ENCODE measurements at places on chromosomes 3 and 15.

GRCh38 chr15:33284336-33284735 is 26.4 kb upstream of the RYR3 start:
- no peak for DNase-seq

- DNase-seq = no peak
Observed at GRCh38 chr15:90817117-90818057, 51.0 kb upstream of the FURIN start.

- no peak for DNase-seq
Observed at GRCh38 chr3:106789276-106789675, 588.0 kb upstream of the CCDC54 start.

DNA sequence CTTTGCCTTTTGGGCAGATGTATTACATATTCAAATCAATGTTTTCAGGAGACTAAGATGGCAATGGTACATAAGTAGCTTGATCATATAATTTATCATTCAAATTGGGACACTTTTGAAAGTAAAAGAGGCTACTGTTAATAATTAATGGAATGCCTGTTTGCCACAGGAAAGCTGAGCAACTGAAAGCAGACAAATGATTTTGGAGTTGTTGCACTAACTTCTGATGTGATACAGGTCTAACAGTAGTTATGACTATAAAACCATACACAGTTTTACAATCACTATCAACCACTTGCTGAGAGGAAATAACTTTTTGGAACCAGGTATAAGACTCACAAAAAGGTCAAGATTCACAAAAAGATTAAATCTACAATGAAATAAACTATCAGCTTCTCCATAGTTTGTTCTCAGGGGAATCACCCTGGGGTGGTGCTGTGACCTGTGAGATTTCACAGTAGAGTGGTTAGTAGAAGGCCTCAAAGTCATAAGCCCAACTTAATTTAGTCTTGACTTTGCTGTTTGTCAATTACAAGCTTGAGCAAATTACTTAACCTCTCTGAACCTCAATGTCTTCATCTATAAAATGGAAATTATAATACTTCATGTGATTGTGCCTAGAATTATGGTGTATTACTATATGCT is 42.7 kb downstream of the HHLA2 start:
- no peak for DNase-seq

DNA sequence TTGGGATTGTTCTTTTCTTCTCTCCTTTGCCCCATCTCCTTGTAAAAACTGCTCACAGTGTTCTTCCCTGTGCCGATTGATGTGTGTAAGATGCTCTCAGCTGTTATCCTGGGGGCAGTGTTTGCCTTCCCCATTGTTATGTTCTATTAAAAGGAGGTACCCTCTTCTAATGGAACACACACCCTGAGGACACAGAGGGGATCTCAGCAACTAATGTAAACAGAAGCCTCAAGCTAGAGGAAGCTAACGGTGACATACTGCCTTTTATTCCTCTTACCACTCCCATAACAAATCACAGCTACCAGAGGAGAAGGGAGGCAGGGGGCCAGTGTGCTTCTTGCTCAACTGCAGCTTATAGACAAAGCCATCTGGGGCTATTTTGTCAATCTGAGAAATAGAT is 2.2 kb downstream of the TAGLN3 start:
- DNase-seq = no peak

DNA sequence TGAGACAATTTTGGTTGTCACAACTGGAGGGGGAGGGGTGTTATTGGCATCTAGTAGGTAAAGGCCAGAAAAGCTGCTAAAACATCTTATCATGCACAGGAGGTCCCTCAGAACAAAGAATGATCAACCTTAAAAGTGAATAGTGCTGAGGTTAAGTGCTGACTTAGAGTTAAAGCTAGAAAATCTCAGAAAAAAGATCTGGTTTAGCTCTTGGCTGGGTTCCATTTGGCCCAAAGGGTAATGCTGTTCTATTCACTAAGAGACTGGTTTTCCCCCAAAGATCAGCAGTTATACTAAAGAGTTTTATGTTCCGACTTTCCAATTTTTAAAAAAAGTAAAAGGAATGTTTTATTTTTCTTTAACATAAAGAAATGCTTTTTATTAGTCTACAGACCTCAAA is 15.6 kb downstream of the DCBLD2 start:
- no peak for DNase-seq

DNA sequence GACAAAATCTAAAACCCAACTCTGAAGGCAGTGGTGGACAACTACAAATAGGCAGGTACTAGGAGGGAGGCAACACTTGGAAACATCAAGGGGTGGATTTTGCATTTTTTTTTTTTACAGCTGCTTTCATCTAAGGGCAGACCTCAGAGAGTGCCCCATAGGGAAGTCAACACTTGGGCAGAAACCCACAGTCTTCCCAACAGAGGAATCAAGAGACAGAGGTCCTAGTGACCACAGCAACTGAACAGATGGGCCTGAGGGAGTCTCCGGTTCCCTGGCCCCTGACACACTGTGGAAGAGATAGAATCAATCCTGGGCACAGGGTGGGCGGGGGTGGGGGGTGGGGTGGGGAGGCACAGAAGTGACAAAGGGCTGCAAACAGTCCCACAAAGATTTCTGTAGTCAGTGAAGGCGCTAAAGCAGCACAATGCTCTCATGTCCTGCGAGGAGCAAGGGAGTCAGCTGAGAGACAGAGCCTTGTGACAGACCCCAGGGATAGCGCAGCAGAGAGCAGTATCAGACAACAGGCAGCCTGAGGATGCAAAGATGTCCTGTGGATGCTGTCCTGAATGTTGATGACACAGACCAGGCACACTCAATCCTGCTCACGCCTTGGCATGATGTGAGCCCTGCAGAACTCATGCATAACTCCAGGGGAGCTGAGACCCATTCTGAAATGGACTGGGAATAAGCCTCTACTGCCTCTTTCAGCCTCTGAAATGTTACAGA is 6.9 kb upstream of the RFTN1 start:
- no peak for DNase-seq

- no peak for DNase-seq
Observed at GRCh38 chr3:36362973-36363372, 17.3 kb upstream of the STAC start.

DNA sequence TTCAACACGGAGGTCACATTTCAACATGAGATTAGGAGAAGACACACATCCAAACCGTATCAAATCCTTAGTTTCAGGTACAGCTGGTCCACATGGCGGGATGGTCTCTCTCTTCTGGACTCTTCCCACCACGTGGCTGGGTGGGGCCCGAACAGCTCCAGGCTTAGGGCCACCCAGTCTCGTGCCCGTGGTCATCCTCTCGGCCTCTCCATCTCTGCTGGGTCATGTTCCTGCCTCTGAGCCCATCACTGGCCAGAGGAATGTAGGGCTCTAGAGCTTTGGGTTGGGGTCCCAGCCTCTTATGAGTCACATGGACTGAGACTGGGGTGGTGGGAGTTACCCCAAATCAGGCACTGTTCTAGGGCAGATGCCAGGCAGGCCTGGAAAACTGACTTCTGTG is 12.2 kb downstream of the SYNM start:
- DNase-seq = no peak

DNA sequence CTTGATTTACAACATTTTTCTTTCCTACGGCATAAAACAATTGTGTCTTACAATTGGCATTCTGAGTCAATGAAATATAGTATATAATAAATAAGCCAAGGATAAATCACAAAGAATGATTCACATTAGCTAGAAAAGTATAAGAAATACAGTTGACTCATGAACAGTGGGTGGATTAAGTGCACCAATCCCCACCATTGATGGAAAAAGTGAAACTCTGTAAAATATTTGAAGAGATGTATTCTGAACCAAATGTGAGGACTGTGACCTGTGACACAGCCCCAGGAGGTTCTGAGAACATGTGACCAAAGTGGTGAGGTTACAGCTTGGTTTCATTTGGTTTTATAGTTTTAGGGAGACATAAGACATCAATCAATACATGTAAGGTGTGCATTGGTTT is 227.5 kb downstream of the ALCAM start:
- no peak for DNase-seq

GRCh38 chr15:66071160-66071920 is 182.2 kb downstream of the MEGF11 start:
- DNase-seq = no peak

Data from activated CD8-positive, alpha-beta memory T cell treated with anti-CD3 and anti-CD28 coated beads, Interleukin-2, amount 50 U/mL, for 4 hours (primary cell).